SK-N-DZ (cell line): ENCODE measurements at places on chromosomes 2 and 18.
A peak's percentile ranks its signal among the peaks of the same experiment; 100 is the strongest.

- DNase-seq: no peak
Observed at GRCh38 chr2:152568531-152568930, 148.7 kb downstream of the PRPF40A start.

DNA sequence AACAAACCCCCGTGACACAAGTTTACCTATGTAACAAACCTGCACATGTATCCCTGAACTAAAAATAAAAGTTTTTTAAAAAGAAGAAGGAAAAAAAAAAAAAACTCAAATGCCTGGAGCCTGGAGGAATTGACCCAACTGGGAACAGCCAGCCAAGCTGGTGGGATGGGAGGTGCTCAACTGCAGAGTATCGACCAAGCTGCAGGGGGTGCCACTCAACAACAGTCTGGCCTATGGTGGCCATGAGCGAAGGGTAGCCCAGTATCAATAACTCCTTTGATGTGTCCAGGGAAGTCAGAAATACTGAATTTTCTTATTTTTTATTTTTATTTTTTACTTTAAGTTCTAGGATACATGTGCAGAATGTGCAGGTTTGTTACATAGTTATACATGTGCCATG, 310.3 kb upstream of the DLGAP1 start:
- DNase-seq: no peak

DNA sequence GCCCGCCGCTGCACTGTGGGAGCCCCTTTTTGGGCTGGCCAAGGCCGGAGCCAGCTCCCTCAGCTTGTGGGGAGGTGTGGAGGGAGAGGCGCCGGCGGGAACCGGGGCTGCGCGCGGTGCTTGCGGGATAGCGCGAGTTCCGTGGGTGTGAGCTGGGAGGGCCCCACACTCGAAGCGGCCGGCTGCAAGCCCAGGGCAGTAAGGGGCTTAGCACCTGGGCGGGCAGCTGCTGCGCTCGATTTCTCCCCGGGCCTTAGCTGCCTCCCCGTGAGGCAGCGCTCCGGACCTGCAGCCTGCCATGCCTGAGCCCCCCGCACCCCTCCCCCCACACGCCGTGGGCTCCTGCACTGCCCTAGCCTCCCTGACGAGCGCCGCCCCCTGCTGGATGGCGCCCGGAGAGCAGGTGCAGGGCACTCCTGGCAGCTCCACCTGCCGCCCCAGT, 124.4 kb downstream of the CCDC178 start:
- DNase-seq: no peak

- DNase-seq: no peak
Observed at GRCh38 chr2:69082430-69082997, 69.5 kb downstream of the ANTXR1 start.

DNA sequence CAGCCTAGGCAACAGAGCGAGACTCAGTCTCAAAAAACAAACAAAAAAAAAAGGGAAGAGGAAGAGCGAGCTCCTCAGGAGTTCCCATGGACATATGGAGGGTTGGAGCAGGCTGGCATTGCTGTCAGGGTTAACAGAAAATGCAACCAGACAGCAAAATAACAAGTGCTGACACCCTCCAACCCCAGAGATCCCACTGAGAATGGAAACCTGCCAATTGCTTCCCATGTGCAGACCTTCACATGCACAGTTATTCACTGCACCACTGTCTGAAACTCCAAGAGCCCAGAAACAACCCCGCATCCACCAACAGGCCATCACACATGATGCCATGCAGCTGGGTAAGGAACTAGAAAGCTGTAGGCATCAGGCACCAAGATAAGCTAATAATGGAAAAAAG, 43.5 kb downstream of the TFCP2L1 start:
- DNase-seq: no peak

DNA sequence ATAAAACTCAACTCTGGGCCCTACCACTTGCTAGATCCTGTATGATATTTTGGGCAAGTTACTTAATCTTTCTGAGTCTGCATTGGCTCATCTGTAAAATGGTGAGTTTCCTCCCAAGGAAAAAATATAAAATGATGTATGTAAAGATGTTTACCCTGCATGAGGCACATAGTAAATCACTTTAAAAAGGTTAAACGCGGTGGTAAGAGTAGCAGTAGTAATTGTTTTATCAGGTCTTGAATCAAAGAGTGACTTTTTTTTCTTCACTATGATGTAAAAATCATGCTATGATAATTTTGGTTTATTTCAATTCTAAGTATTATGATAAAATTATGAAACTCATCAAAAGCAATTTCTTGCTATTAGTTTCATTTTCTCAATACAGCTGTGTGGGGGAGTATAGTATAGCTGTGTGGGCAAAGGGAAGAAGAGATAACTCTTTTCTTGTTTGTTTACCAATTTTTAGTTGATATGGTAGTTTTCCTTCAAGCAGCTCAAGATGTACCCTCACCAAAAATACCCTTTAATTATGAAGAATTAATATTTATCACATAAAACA, 10.7 kb downstream of the ARHGAP15 start:
- DNase-seq: no peak

DNA sequence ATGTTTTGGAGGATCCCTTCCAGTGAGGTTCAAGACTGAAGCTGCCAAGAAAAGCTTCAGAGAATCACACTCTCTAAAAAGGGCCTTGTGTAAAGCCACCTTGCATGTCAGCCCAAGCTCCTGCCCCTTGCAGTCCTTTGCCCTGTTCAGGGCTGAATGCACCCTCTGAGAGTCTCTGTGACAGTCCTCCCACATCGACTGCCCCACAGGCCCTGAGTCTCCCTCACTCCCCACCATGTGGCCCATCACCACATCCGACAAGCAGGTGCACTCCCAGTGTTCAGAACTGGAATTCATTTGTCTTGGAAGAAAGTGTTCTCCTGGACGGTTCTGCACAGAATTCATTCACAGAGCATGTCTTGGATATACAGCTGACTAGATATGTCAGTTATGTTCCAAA, 31.0 kb downstream of the BCL11A start:
- no peak for DNase-seq

DNA sequence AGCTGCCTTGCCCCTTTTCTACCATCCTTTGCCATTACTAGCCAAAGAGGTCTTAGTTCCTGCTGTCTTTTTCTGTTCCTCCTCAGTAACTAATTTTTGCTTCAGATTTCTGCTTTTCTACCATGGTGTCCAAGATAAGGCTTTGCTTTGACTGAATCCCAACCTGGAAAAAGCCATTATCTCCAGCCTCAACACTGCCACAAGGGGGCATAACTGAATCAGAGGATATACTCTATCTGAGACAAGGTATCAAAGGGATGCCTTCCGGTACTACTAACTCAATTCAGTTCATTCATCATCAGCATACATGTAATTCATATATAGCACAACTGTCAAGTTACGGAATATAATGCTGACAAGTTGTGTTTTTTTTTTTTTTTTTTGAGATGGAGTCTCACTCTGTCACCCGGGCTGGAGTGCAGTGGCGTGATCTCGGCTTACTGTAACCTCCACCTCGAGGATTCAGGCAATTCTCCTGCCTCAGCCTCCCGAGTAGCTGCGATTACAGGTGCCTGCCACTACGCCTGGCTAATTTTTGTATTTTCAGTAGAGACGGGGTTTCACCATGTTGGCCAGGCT, 11.4 kb downstream of the OSGEPL1 start:
- DNase-seq: peak; percentile 41

DNA sequence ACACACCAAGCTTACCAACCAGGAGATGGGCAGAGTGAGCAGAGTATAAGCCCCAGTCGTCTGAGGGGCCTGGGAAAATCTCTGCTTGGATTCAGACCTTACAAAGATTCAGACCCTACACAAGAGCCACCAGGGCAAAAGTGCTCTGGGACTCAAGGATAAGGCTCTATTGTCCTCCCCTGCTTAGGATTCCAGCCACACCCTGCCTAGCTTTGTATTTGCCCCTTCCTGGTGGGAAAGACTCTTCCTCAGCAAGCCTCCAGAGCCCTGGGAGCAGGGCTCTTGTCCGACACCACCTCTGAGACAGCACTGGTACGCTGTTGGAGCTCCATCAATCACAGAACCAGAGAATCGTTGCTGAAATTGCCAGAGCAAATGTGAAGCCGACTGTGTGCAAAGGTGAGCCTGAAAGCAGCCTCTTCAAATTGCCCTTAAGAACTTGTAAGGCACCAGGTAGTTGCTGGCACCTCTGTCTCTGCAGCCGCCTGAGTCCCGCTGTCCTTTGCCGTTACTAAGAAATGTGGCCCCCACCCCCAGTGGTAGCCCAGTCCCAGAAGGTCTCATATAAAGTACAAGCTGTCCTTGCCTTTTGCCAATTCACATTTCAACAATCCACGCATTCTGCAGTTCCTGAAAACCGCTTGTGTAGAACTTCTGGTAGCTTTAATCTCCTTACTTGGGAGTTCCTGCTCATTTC, 148.7 kb downstream of the CTIF start:
- DNase-seq: no peak

DNA sequence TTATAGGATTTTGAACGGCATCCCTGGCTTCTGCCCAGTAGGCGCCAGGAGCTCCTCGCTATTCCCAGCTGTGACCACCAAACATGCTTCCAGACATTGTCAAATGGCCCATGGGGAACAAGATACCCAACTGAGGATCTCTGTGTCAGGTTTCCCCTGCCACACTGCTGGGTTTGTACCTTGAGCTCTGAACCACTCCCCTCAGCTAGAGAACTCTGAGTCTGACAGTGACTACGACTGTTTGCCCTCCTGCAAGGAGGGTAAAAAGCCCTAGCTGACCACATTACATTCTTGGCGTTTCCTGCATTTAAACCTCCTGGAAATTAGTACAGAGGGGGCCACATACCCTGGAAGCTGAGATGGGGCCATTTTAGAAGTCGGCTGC, 12.4 kb downstream of the LRRFIP1 start:
- no peak for DNase-seq

GRCh38 chr18:45771587-45772480, 47.9 kb downstream of the SLC14A1 start:
- no peak for DNase-seq

GRCh38 chr2:166404831-166405568, 29.3 kb upstream of the SCN9A start:
- no peak for DNase-seq

DNA sequence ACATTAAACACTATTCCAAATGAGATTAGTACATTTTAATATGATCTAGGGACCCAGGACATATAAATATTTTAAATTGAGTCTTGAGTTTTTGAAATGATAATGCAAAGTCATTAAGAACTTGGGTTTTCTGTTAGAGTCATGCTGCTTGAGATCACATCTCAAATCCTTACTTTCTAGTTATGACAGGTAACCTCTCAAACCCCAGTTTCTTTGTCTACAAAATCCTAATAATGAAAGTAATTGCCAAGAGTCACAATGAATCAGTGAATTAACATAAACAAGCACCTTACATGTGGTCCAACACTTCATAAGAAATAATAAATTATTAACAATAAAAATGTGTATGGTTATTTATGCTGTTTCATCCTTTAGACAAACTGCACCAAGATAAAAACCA, 607.6 kb downstream of the LRP1B start:
- no peak for DNase-seq

GRCh38 chr2:26521054-26521912, 43.4 kb upstream of the OTOF start:
- peak; percentile 49 for DNase-seq

- DNase-seq: no peak
Observed at GRCh38 chr2:156005531-156005930, 327.0 kb downstream of the NR4A2 start.

GRCh38 chr2:177165721-177166711, 46.6 kb upstream of the HNRNPA3 start:
- no peak for DNase-seq

DNA sequence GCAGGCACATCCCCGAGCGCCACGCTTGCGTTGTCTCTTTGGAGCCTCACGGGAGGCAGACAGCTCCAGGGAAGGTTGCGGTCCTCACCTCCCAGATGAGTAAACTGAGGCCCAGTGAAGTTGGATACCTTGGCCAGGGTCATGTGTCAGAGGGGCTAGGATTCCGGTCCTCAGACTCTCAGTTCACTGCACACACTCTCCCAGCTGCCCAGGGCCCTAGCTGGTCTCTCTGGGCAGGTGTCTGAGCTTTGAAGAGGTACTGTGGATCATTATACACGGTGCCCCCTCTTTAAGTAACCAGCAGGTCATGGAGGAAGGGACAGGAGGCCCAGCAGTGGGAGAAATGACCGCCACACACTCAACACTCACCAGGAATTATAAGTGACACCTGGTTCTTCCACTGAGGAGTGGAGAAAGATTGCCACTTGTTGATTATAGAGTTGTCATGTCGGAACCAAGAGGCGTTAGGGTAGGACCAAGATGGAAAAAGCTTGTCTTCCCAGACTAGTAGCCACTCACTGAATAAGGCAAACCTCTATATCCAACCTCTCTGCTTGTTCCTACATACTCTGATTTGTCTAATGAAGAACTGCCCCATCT, 588 bp downstream of the TMEM214 start:
- DNase-seq: peak; percentile 12

- peak; percentile 94 for DNase-seq
Observed at GRCh38 chr2:15670981-15671380, 79.3 kb downstream of the DDX1 start.

GRCh38 chr2:43085929-43086328, 140.5 kb downstream of the ZFP36L2 start:
- DNase-seq: no peak

DNA sequence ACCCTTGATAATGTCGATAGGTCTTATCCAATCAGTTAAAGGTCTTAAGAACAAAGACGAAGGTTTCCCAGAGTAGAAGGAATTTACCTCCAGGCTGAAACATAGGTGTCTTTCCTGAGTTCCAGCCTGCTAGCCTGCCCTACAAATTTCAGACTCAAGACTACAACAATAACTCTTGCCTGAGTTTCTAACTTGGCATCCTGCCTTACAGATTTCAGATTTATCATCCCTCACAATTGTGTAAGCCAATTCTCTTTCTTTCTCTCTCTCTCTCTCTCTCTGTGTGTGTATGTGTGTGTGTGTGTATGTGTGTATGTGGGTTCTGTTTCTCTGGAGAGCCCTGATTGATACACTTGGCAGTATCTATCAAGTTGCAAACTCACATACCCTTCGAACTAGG, 37.2 kb upstream of the B4GALT6 start:
- no peak for DNase-seq

DNA sequence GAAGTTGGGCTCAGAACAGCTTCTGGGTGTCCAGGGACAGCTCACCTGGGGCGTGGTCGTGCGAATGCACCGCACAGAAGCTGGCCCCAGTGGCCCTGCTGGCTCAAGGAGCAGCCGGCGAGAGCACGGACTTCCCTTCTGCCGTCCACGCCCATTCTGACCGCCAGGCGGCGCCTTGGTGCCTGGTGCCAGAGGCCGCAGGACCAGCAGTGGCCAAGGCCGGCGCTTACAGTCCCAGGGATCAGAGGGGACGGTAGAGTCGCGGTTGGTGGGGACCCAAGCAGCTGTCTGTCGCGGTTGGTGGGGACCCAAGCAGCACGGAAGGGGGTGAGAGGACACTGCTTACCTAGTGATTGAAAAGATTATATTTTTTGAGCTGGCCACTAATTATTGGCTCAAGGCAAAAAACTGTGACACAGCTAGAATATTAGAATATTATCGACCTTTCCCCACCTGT, 25.7 kb downstream of the NPPC start:
- peak; percentile 64 for DNase-seq

GRCh38 chr2:55906993-55907392, 16.6 kb downstream of the EFEMP1 start:
- DNase-seq: no peak

- DNase-seq: no peak
Observed at GRCh38 chr2:179569831-179570233, 291.6 kb downstream of the ZNF385B start.

GRCh38 chr2:121147766-121148165, 137.2 kb downstream of the TFCP2L1 start:
- DNase-seq: no peak

- no peak for DNase-seq
Observed at GRCh38 chr2:147456779-147457178, 388.1 kb upstream of the ACVR2A start.

- peak; percentile 87 for DNase-seq
Observed at GRCh38 chr2:137964066-137964858, at the start of gene HNMT. HNMT (plus strand) TSS chr2:137964473; CDS start chr2:137964492, 19 bp downstream.

GRCh38 chr2:241620419-241620769, 16.6 kb downstream of the THAP4 start:
- DNase-seq: no peak
